ENCODE measurements at places on chromosomes 7 and 10. TPM values are rescaled to one million over a fixed set of nuclear protein-coding genes. Genes with fewer than 3 reads are reported as not detected.

GRCh38 chr10:114540236-114540635 lies 117.8 kb downstream of the ABLIM1 start:
- H3K27me3 ChIP-seq = no peaks in the 10 kb centered on the region
- DNase-seq = no peak
- no peaks in the 10 kb centered on the region for H3K36me3 ChIP-seq
- no peak overlapping the region for H3K27ac ChIP-seq
- H3K4me1 ChIP-seq = peaks cover 57% of the 10 kb centered on the region

Gene LRIT1
- not detected for total RNA-seq

Gene AGBL3
- 6.1 TPM for total RNA-seq

Gene DNAJC2
- 49.0 TPM for total RNA-seq

- H3K27me3 ChIP-seq = peaks cover 3% of the 10 kb centered on the region
- H3K27ac ChIP-seq = no peak overlapping the region
- no peak overlapping the region for H3K4me3 ChIP-seq
- H3K36me3 ChIP-seq = no peaks in the 10 kb centered on the region
These were observed 28.1 kb downstream of the ENO4 start for GRCh38 chr10:116877391-116877790.

DNA sequence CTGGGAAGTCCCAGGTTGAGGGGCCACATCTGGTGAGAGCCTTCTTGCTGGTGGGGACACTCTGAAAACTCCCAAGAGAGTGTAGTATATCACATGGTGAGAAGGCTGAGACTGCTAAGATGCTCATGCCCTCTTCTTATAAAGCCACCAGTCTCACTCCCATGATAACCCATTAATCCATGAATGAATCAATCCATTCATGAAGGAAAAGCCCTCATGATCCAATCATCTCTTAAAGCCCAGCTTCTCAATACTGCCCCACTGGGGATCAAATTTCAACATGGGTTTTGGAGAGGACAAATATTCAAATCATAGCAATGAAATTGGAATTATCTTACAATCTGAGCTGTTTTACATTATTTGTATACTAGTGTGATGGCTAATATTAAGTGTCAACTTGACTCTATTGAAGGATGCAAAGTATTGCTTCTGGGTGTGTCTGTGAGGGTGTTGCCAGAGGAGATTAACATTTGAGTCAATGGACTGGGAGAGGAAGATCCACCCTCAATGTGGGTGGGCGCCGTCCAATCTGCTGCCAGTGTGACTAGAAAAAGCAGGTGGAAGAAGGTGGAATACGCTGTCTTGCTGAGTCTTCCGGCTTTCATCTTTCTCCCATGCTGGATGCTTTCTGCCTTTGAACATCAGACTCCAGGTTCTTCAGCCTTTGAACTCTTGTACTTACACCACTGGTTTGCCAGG lies 14.3 kb upstream of the UBE2D1 start:
- no peak overlapping the region for H3K27ac ChIP-seq
- no peak overlapping the region for H3K4me3 ChIP-seq
- no peaks in the 10 kb centered on the region for H3K27me3 ChIP-seq
- DNase-seq = no peak
- H3K36me3 ChIP-seq = no peaks in the 10 kb centered on the region
- H3K4me1 ChIP-seq = peaks cover 15% of the 10 kb centered on the region

- no peak for DNase-seq
- H3K27me3 ChIP-seq = no peaks in the 10 kb centered on the region
- H3K27ac ChIP-seq = no peak overlapping the region
- H3K36me3 ChIP-seq = no peaks in the 10 kb centered on the region
- no peaks in the 10 kb centered on the region for H3K4me1 ChIP-seq
- no peak overlapping the region for H3K4me3 ChIP-seq
These were observed 540.0 kb downstream of the TCERG1L start for GRCh38 chr10:130771491-130771946.

Gene PDZD7
- 0.11 TPM for total RNA-seq

- no peak for DNase-seq
- H3K27me3 ChIP-seq = no peaks in the 10 kb centered on the region
- H3K36me3 ChIP-seq = no peaks in the 10 kb centered on the region
- no peak overlapping the region for H3K4me3 ChIP-seq
- H3K4me1 ChIP-seq = no peaks in the 10 kb centered on the region
These were observed 25.4 kb upstream of the ZNF107 start for GRCh38 chr7:64640504-64640903.

DNA sequence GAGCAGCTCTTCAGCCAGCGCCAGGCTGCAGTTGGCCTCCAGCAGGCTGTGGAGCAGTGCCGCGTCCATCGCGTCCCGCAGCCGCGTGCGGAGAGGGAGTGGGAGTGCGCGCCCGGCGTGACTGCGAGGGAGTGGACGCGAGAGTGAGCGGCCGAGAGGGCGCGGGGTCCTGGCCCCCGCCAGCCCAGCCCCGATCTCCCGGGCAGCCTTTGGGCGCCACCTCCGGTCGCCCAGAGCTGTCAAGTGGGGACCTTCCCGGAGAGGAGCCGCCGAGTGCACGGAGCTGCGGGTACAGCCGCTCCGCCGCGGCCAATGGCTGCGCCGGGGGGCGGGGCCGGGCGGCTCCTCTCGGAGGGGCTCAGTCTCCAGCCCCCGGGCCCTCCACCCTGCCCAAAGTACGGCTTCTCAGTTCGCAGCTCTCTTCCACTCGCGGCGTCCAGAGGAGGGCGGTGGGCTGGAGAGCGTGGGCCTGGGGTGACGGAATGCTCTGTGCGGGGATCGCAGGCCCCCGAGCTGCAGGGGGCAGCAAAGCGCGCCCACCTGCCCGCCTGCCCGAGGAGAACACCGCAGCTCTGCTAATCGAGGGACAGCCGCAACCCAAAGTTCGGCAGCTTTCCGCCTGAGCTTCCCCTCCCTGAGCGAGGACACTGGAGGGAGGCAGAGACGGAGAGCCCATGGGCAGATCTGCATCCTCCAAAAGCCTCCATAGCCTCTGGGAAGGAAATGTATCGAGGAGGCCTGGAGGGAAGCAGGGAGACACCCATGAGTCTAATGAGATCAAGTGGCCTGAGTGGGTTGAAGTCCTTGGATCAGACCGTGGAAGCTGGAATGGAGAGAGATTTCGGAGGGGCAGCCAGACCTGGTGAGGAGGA lies at the start of gene CRHR2:
Gene CRHR2, minus strand, starts transcription at position 245 of the 872 bp plus-strand sequence. Its CDS starts 176 bp downstream, at position 69.
- peaks cover 10% of the 10 kb centered on the region for H3K4me1 ChIP-seq
- no peak for DNase-seq
- H3K27ac ChIP-seq = no peak within 1 kb of the TSS
- peak within 1 kb of the TSS; percentile 72 for H3K4me3 ChIP-seq
- H3K36me3 ChIP-seq = no peaks in the 10 kb centered on the region
- H3K27me3 ChIP-seq = peaks cover 51% of the 10 kb centered on the region

GRCh38 chr7:141891336-141891735 lies 24.9 kb upstream of the OR9A4 start:
- no peak overlapping the region for H3K27ac ChIP-seq
- H3K36me3 ChIP-seq = no peaks in the 10 kb centered on the region
- no peak for DNase-seq
- H3K27me3 ChIP-seq = no peaks in the 10 kb centered on the region
- no peaks in the 10 kb centered on the region for H3K4me1 ChIP-seq

- H3K4me1 ChIP-seq = peaks cover 4% of the 10 kb centered on the region
- no peak overlapping the region for H3K27ac ChIP-seq
- H3K4me3 ChIP-seq = no peak overlapping the region
- no peak for DNase-seq
- H3K27me3 ChIP-seq = no peaks in the 10 kb centered on the region
These were observed 120.9 kb upstream of the ZNF438 start for GRCh38 chr10:31152421-31153135.

- H3K27me3 ChIP-seq = peaks cover 20% of the 10 kb centered on the region
- no peak for DNase-seq
- H3K27ac ChIP-seq = no peak overlapping the region
These were observed 7.5 kb upstream of the FAM131B start for GRCh38 chr7:143369678-143370651.

GRCh38 chr10:71380841-71381240 lies 15.9 kb upstream of the CDH23 start:
- H3K4me3 ChIP-seq = no peak overlapping the region
- H3K36me3 ChIP-seq = no peaks in the 10 kb centered on the region
- no peak for DNase-seq
- no peak overlapping the region for H3K27ac ChIP-seq

DNA sequence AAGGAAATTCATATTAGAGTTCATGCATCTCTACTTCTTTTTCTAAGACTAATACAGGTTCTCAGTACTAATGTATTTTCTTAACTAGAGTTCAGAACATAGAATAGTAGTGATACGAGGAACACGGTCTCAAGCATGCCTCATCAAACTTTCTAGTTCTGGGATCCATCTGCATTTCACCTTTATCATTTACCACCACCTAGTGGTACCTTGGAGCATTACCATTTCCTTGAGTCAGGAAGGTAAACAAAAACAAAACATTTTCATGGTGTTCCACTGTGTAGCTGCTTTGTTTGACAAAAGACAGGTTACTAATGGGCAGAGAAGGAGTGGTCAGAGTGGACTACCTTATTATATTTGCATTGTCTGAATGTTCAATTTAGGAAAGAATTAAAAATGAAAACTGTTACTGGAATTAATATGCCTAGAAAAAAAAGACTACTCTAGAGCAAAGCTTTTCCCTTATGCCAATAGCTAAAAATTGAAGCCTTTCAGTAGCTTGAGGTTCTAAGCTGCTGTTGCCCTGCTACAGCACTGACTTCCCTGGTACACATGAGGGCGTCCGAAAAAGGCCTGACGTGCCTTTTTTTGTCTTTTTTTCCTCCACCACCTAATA lies 44.5 kb downstream of the STARD3NL start:
- H3K36me3 ChIP-seq = peaks cover 69% of the 10 kb centered on the region
- no peaks in the 10 kb centered on the region for H3K4me1 ChIP-seq
- no peak overlapping the region for H3K27ac ChIP-seq
- DNase-seq = no peak

DNA sequence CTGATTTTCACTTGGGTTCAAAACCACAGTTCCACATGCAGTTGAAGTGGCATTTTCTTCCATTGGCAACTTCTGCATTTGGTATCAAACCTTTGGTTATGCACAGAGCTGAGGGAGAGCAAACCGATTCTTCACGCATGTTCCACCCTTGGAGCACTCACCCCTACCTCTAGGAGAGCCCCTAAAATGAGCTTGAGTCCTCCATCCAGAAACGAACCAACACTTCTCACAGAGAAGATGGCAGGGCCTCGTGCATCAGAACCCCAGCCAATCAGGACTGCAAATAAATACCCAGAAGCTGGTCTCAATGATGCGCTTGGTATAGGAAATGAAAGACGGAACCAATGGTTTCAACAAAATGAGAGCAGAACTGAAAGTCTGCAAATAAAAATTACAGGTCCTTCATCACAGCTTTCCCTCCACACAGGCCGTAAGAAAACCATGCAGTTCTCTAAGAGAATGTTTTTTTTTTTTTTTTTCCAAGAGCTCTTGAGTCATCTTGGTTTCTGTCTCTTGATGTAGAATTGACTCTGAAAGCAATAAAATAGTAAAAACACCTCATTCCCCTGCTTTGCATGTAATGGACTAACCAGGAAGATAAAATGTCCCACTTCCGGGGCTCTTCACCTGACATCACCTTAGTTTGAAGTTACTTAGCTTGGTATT lies 23.9 kb downstream of the KLF6 start:
- peaks cover 10% of the 10 kb centered on the region for H3K36me3 ChIP-seq
- peak overlapping the region; percentile 70 for H3K4me3 ChIP-seq
- DNase-seq = no peak
- H3K27ac ChIP-seq = peak overlapping the region; percentile 99
- H3K4me1 ChIP-seq = peaks cover 97% of the 10 kb centered on the region
- H3K27me3 ChIP-seq = no peaks in the 10 kb centered on the region

Gene PPP1R17
- not detected for total RNA-seq

- H3K4me1 ChIP-seq = no peaks in the 10 kb centered on the region
- H3K36me3 ChIP-seq = no peaks in the 10 kb centered on the region
- H3K4me3 ChIP-seq = no peak overlapping the region
- no peaks in the 10 kb centered on the region for H3K27me3 ChIP-seq
- H3K27ac ChIP-seq = no peak overlapping the region
These were observed 133.8 kb downstream of the CPEB3 start for GRCh38 chr10:92156874-92157773.

- no peak for DNase-seq
- H3K27me3 ChIP-seq = no peaks in the 10 kb centered on the region
- H3K4me1 ChIP-seq = peaks cover 26% of the 10 kb centered on the region
- no peak overlapping the region for H3K27ac ChIP-seq
- H3K36me3 ChIP-seq = peaks cover 6% of the 10 kb centered on the region
- no peak overlapping the region for H3K4me3 ChIP-seq
These were observed 3.8 kb upstream of the TRIM56 start for GRCh38 chr7:101081432-101081831.

DNA sequence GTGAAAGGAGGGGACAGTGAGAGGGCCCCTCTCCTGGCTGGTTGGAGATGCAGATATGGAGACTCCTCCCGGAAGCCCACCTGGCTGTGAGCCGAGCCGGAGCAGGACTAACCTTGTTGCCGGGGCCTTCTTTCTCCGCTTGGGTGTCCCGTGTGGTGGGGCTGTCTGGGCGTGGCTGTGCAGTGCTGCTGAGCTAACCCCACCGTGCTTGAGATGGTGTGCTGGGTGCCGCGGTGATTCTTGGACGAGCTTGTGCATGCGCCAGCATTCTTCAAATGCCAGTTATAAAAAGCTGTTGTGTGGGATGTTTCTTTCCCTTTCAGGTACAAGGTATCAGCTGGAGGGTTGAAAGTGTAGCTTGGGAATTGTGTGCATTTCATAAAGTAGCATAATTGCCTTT lies 48.8 kb downstream of the DAGLB start:
- no peak overlapping the region for H3K4me3 ChIP-seq
- peaks cover 25% of the 10 kb centered on the region for H3K4me1 ChIP-seq
- no peak for DNase-seq
- peaks cover 70% of the 10 kb centered on the region for H3K36me3 ChIP-seq
- H3K27me3 ChIP-seq = no peaks in the 10 kb centered on the region

- peaks cover 6% of the 10 kb centered on the region for H3K36me3 ChIP-seq
- no peak for DNase-seq
- H3K4me1 ChIP-seq = peaks cover 54% of the 10 kb centered on the region
- no peaks in the 10 kb centered on the region for H3K27me3 ChIP-seq
- H3K27ac ChIP-seq = peak overlapping the region; percentile 71
These were observed 115.2 kb downstream of the HIP1 start for GRCh38 chr7:75623390-75624133.

Gene CACNB2
- not detected for total RNA-seq

All from activated B cell treated with CpG ODN at 0.5 μM for 24 hours (primary cell).